ENCODE measurements at places on chromosomes 4 and X. TPM values are rescaled to one million over a fixed set of nuclear protein-coding genes. Genes with fewer than 3 reads are reported as not detected.

Gene ATP8A1
- polyA plus RNA-seq, result 8.8 TPM

- H3K27ac ChIP-seq, result peak overlapping the region; percentile 95
- no peaks in the 10 kb centered on the region for H3K27me3 ChIP-seq
- H3K4me3 ChIP-seq, result peak overlapping the region; percentile 72
Measured at GRCh38 chrX:48919360-48919841, 577 bp upstream of the PIM2 start.

Gene CPZ
- not detected for polyA plus RNA-seq

DNA sequence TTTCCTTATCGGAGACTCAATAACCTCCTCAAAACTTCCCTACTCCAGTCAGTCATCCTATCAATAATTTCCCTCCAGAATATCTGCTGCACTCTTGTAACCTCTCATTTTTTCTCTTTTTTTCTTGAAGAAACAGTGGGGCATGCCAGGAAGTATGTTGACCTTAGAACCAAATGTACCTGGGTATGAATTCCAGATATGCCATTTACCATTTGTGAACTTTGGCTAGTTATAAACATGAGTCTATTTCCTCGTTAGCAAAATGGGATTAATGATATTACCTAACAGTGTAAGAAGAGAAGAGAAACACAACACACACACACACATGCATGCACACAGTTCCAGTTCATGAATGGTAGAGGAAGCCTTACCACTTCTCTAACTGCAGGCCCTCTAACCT is 578.2 kb downstream of the FAM133A start:
- no peaks in the 10 kb centered on the region for H3K36me3 ChIP-seq
- no peak overlapping the region for H3K27ac ChIP-seq
- no peaks in the 10 kb centered on the region for H3K27me3 ChIP-seq
- no peaks in the 10 kb centered on the region for H3K4me1 ChIP-seq
- no peak for DNase-seq

DNA sequence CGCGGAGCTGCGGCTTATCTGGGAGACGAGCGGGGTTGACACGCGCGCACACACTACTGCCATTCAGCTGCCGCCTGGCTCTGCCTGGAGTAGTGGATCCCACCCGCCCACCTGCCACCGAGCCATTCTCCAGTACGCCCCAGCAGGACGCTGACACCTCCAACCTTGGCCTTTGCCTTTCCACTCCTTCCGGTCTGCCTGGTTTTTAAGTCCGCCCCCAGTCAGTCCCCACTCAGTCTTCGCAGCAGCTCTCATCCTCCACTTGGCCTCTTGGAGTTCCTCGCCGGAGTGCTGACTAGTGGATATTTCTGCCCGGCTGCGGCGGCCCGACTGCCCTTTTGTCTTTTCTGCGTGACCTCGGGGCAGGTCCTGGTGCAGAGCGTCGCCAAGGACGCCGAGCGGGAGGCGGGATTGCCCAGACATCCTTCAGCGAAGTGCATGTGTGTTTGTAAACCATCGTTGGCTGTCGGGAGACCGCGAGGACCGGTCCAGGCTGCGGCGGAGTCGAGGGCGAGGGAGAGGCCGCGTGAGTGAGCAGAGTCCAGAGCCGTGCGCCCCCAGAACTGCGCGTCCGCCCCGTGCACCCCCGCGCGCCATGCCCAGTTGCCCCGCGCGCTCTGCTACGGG is 1.1 kb downstream of the SLIT2 start:
- H3K4me3 ChIP-seq, result no peak overlapping the region
- H3K4me1 ChIP-seq, result no peaks in the 10 kb centered on the region
- peak; percentile 20 for DNase-seq
- no peak overlapping the region for H3K27ac ChIP-seq

Gene L1CAM
- 0.16 TPM for polyA plus RNA-seq

- no peaks in the 10 kb centered on the region for H3K4me1 ChIP-seq
- H3K36me3 ChIP-seq, result no peaks in the 10 kb centered on the region
- no peak overlapping the region for H3K27ac ChIP-seq
Measured at GRCh38 chr4:6492027-6492590, 19.7 kb upstream of the PPP2R2C start.

GRCh38 chr4:173212379-173212778 is 43.8 kb downstream of the GALNT7 start:
- H3K4me1 ChIP-seq, result no peaks in the 10 kb centered on the region
- H3K36me3 ChIP-seq, result no peaks in the 10 kb centered on the region
- H3K27ac ChIP-seq, result no peak overlapping the region
- H3K4me3 ChIP-seq, result no peak overlapping the region

Gene PSAPL1
- not detected for polyA plus RNA-seq

GRCh38 chr4:101158134-101158482 is 189.2 kb downstream of the PPP3CA start:
- no peak overlapping the region for H3K27ac ChIP-seq
- no peaks in the 10 kb centered on the region for H3K36me3 ChIP-seq
- no peak for DNase-seq
- H3K4me3 ChIP-seq, result no peak overlapping the region
- H3K27me3 ChIP-seq, result no peaks in the 10 kb centered on the region

DNA sequence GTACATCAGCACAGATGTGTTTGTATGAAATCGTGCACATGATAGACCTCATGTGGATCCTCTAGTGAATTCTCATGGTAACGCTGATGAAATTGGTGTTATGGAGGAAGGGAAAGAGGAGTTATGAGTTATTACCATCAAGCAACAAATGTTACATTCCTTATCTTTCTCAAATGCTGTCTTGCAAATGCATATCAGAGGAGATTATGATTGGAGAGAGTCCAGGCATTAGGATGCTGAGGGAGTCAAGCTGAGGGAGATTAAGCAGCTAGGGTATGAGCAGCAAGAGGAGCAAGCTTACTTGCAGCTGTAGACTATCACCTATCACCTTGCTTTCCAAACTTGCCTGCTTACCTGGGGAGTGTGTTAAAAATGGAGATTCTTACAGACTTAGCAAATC is 36.8 kb upstream of the SFRP2 start:
- no peak overlapping the region for H3K4me3 ChIP-seq
- H3K27me3 ChIP-seq, result no peaks in the 10 kb centered on the region
- no peaks in the 10 kb centered on the region for H3K36me3 ChIP-seq
- H3K27ac ChIP-seq, result no peak overlapping the region
- no peaks in the 10 kb centered on the region for H3K4me1 ChIP-seq

DNA sequence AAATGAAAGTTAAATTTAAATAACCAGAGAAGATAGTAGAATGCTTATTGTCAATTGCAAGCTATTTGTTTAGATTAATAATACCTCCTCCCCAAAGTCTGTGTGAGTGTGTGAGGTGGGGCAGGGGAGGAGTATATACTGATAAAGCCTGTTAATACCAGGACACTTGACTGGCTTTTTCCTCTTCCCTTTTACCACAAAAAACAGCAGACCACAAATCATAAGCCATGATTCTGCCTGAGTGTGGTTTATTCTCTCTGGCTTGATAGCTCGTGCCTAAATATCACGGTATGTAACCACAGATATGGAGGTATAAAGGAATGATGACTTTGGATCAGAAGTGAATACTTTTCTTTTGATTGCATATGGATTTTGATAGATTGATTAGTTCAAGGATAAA is 21.9 kb upstream of the SCRG1 start:
- H3K27ac ChIP-seq, result no peak overlapping the region
- H3K36me3 ChIP-seq, result no peaks in the 10 kb centered on the region
- no peak overlapping the region for H3K4me3 ChIP-seq
- peaks cover 7% of the 10 kb centered on the region for H3K4me1 ChIP-seq
- no peak for DNase-seq
- H3K27me3 ChIP-seq, result no peaks in the 10 kb centered on the region

- H3K27me3 ChIP-seq, result no peaks in the 10 kb centered on the region
- no peak overlapping the region for H3K4me3 ChIP-seq
- H3K36me3 ChIP-seq, result no peaks in the 10 kb centered on the region
- no peak for DNase-seq
Measured at GRCh38 chr4:188819233-188819632, 680.0 kb downstream of the TRIML1 start.

GRCh38 chrX:1598021-1598875 is 6.8 kb downstream of the AKAP17A start:
- no peak for DNase-seq
- H3K4me3 ChIP-seq, result no peak overlapping the region
- H3K36me3 ChIP-seq, result peaks cover 100% of the 10 kb centered on the region
- H3K4me1 ChIP-seq, result peaks cover 7% of the 10 kb centered on the region

DNA sequence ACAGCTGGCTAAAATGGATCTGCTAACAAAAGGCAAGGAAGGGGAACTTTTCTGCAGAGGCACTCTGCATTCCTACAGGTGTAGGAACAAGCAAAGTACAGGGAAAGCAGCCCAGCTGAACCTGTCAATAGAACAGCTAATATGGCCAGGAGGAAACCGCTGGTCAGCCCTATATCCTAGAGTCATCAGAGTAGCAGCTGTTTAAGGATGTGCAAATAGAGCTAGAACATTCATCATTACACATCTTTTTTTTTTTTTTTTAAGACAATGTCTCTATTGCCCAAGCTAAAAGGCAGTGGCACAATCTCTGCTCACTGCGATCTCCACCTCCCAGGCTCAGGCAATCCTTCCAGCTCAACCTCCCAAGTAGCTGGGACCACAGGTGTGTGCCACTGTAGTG is 163.0 kb downstream of the BTC start:
- no peak for DNase-seq
- no peak overlapping the region for H3K27ac ChIP-seq
- H3K4me3 ChIP-seq, result no peak overlapping the region
- no peaks in the 10 kb centered on the region for H3K36me3 ChIP-seq
- no peaks in the 10 kb centered on the region for H3K4me1 ChIP-seq
- no peaks in the 10 kb centered on the region for H3K27me3 ChIP-seq

GRCh38 chrX:144730471-144730870 is 516.8 kb upstream of the SPANXN1 start:
- H3K4me1 ChIP-seq, result no peaks in the 10 kb centered on the region
- no peaks in the 10 kb centered on the region for H3K36me3 ChIP-seq
- H3K27ac ChIP-seq, result no peak overlapping the region
- no peaks in the 10 kb centered on the region for H3K27me3 ChIP-seq
- no peak overlapping the region for H3K4me3 ChIP-seq

DNA sequence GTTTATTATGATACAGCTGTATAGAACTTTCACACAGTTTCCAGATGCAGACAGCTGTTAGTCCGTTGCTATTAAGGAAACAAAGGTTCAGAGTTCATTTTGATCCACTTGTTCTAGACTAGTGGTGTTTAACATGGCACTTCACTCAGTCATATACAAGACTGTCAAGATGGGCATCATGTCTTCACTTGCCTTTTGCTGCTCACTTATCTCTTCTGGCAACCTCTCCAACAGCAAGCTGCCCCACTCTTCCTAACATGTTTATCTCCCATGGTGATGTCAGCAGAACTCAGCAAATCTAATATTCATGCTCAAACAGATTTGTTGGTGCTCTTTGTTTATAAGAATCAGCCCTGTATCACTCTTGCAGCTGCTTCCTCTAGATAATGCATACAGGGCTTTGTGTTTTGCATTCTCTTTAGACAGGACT is 236.2 kb upstream of the HAND2 start:
- H3K4me1 ChIP-seq, result no peaks in the 10 kb centered on the region
- H3K27ac ChIP-seq, result no peak overlapping the region
- H3K36me3 ChIP-seq, result no peaks in the 10 kb centered on the region
- DNase-seq, result no peak

DNA sequence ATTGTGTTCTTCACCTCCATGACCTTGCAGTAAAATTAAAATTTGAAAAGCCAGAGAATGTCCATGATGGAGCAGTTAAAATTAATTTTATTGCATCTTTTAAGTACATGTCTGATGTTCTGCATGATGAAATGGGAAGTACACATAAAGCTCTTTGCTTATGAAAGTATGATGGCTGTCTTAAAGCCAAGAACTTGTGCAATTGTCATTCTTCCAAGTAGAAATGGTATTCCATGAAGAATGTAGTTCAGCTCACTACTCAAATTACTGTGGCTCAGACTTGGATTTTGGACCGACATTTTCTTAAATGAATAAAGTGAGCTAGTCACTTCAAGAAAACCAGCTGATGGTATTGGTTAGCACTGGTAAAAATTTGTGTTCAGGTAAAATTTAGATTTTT is 161.7 kb upstream of the CXCL13 start:
- DNase-seq, result no peak
- H3K27me3 ChIP-seq, result no peaks in the 10 kb centered on the region
- H3K36me3 ChIP-seq, result no peaks in the 10 kb centered on the region

DNA sequence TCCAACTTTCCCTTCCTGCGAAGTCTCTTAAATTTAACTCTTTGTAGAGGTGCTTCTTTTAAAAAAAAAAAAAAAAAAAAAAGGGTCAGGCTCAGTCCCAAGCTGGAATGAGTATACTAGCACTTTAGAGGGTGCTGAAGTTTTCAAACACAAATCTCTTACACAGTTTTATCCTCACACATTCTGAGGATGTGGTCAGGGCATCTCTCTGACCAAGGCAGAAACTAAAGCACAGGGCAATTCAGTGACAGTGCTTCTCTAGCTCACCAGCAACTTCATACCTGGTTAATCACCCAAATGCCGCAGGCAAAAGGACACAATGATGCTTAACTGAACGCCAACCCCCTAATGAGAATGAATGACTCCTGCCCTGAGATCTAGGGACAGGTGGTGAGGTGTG is 9.8 kb upstream of the PGM2 start:
- H3K27ac ChIP-seq, result no peak overlapping the region
- no peaks in the 10 kb centered on the region for H3K36me3 ChIP-seq
- peaks cover 19% of the 10 kb centered on the region for H3K4me1 ChIP-seq

Gene RGN
- not detected for polyA plus RNA-seq

- H3K27ac ChIP-seq, result no peak overlapping the region
- H3K36me3 ChIP-seq, result no peaks in the 10 kb centered on the region
- no peaks in the 10 kb centered on the region for H3K4me1 ChIP-seq
- H3K4me3 ChIP-seq, result no peak overlapping the region
Measured at GRCh38 chr4:20992002-20992401, 291.7 kb downstream of the PACRGL start.

GRCh38 chrX:24694825-24695224 is 1.1 kb downstream of the POLA1 start:
- no peak overlapping the region for H3K4me3 ChIP-seq
- no peaks in the 10 kb centered on the region for H3K4me1 ChIP-seq
- DNase-seq, result no peak
- no peak overlapping the region for H3K27ac ChIP-seq

- H3K36me3 ChIP-seq, result no peaks in the 10 kb centered on the region
- H3K27ac ChIP-seq, result no peak overlapping the region
- no peak for DNase-seq
- no peaks in the 10 kb centered on the region for H3K4me1 ChIP-seq
Measured at GRCh38 chrX:133412665-133413064, 2.6 kb downstream of the GPC4 start.

DNA sequence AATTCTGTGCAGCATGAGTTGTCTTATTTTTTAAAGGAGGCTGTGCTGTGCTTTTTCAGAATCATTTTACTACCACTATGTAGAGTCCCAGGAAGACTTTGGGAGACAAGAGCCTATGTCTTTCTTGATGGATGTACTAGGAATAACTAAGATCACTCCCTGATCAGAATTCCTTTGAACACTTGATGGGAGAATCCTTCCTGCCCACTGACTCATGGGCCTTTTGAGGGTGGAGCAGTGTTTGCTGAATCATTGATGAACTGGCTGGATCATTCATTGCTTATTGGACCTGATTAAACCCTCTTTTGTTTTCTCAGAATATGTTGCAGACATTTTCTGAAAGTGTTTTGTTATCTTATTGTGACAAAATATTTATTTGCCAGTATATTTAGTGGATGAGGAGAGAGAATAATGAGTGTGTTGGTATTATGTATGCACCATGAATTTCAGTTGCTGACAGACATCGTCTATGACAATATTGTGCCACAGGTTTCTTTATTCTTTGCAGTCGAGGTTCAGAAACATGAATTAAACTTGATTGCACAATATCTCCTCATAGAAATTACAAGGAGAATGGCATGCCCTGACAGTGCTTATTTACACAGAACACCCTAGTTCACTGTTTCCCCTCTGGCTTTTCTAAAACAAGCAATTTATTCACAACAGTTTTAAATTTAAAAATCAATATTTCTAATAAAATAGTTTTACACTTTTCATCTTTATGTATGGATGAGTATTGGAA is 36.3 kb downstream of the POU4F2 start:
- H3K27ac ChIP-seq, result no peak overlapping the region
- no peak overlapping the region for H3K4me3 ChIP-seq
- H3K4me1 ChIP-seq, result no peaks in the 10 kb centered on the region
- H3K27me3 ChIP-seq, result no peaks in the 10 kb centered on the region
- H3K36me3 ChIP-seq, result no peaks in the 10 kb centered on the region
